Stimulated activated naive B cell treated with anti-CD40 and anti-IgM and Interleukin-4, amounts not matched to agents 10 μg/mL and 1 μg/mL and 100 μg/mL, for 72 hours (primary cell): ENCODE measurements at places on chromosomes 4 and X.
A peak's percentile ranks its signal among the peaks of the same experiment; 100 is the strongest.

DNA sequence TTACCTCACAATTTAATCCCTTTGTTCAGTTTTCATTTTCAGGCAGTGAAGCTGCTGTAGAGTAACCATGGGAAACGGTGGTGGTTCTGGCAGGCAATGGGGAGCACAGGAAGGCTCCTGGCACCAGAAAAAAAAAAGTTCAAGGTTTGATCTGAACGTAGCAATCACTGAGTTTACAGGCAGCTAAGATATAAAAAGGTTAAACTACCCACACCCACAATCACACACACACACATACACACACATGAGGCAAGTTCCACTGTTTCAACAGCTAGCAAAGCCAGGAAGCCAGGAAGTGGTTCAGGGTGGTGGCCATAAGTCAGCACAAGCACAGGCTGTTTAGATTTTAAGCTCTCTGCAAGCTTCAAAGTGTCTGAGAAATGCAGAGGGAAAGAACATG, at the start of gene SULT1B1:
TSS of gene SULT1B1 (minus strand) at position 166 of the 400 bp plus-strand sequence. CDS start 5,403 bp downstream, outside the sequence.
- no peaks in the 10 kb centered on the region for H3K27me3 ChIP-seq
- DNase-seq: no peak
- H3K4me1 ChIP-seq: no peaks in the 10 kb centered on the region

DNA sequence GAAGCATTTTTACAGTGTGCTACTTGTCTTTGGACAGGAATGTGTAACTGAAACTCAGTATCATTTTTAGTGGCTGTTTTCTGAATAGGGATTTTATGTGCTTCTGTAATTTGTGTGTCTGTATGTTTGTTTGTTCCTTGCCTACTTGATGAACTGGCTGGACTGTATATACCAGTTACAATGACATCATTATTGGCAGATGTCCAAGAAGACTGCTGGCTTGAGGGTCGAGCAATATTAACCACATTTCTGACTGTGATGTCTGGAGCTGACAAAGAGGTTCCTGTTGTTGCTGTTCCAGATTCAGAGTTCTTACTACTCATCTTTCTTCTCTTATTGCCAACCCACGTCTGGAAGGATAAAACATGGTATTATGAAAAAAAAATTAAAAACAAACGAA, 33.0 kb downstream of the HDX start:
- no peaks in the 10 kb centered on the region for H3K27me3 ChIP-seq
- H3K27ac ChIP-seq: no peak overlapping the region
- peaks cover 3% of the 10 kb centered on the region for H3K36me3 ChIP-seq
- DNase-seq: no peak
- no peaks in the 10 kb centered on the region for H3K4me1 ChIP-seq

GRCh38 chr4:34566091-34566490, 1678.2 kb downstream of the ARAP2 start:
- no peaks in the 10 kb centered on the region for H3K36me3 ChIP-seq
- H3K4me3 ChIP-seq: no peak overlapping the region
- no peaks in the 10 kb centered on the region for H3K4me1 ChIP-seq
- no peak for DNase-seq
- no peaks in the 10 kb centered on the region for H3K27me3 ChIP-seq

DNA sequence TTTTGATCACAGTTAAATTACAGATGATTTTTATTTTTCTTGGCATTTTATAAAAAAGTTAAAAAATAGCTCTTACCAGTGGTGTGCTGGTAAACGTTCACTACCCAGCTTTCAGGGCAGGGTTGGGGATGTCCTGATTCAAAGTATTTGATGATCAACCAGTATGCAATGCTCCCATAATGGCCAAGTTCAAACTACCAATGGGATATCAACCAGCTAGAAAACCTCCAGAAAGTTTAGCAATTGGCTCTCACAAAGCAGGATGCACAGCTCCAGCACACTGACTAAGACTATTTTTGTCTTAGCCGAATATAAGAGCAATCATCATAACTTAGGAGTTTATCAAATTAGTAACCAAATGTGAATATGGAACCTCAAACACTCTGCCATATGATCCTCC, 108.0 kb upstream of the PDE5A start:
- no peaks in the 10 kb centered on the region for H3K36me3 ChIP-seq
- H3K4me1 ChIP-seq: no peaks in the 10 kb centered on the region
- H3K4me3 ChIP-seq: no peak overlapping the region
- no peak overlapping the region for H3K27ac ChIP-seq

DNA sequence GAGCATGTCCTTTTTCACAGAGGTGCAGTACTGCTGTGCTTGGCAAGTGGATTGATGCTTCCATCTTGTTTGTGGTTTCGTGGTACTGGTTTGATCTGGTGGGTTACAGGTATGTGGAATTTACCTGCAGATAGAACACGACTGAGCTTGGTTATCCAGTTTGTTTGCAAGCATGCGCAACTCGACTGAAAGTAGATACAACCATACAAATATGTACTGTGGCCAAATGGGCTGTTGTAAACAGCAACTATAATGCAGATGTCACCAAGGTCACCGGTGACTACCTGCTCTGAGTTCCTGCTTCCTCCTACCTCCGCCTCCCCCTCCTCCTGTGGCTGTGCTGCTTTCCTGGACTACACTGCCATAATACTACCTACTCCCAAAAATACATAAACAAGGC, 12.4 kb downstream of the CWH43 start:
- no peak overlapping the region for H3K27ac ChIP-seq
- DNase-seq: no peak
- no peaks in the 10 kb centered on the region for H3K4me1 ChIP-seq
- H3K4me3 ChIP-seq: no peak overlapping the region
- H3K27me3 ChIP-seq: peaks cover 20% of the 10 kb centered on the region

DNA sequence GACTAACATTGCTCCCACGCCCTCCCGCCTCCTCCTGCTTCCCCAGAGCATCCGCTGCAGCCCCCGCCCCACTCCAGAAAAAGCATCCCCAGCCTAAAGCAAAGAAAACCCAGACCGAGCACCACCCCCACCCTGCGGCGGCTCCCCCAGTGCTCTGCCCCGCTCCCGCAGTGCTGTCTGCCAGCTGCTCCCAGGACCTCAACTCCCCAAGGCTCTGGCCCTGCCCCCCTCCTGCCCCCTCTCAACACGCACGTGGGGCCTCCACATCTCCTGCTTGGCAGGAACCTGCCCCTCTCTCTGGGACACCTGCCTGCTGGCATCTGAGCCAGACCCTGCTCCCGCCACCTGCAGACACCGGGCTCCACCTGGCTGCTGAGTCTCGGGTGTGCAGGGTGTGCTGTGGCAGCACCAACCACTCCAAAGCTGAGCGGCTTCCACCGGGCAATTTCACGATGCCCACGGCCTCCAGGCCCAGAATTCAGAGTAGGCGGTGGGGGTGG, 79.4 kb downstream of the FAM53A start:
- H3K27ac ChIP-seq: no peak overlapping the region
- H3K36me3 ChIP-seq: no peaks in the 10 kb centered on the region
- no peak overlapping the region for H3K4me3 ChIP-seq
- H3K4me1 ChIP-seq: peaks cover 12% of the 10 kb centered on the region
- DNase-seq: no peak

DNA sequence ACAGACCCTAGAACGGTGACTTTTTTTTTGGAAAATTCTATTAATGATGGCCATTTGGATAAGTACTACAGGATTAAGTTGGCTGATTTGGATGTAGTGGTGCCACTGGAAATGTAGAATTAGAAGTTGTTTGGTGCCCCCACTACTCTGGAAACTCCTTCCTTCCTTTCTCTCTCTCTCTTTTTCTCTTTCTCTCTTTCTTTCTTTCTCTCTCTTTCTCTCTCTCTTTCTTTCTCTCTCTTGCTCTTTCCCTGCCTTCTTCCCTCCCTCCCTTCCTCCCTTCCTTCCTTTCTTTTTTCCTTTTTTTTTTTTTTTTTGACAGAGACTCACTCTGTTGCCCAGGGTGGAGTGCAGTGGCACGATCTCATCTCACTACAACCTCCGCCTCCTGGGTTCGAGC, 2.7 kb downstream of the GAR1 start:
- H3K4me3 ChIP-seq: no peak overlapping the region
- peaks cover 43% of the 10 kb centered on the region for H3K4me1 ChIP-seq
- H3K27ac ChIP-seq: no peak overlapping the region
- DNase-seq: no peak

- no peaks in the 10 kb centered on the region for H3K27me3 ChIP-seq
- H3K27ac ChIP-seq: peak overlapping the region; percentile 86
- H3K4me3 ChIP-seq: no peak overlapping the region
- DNase-seq: no peak
- peaks cover 23% of the 10 kb centered on the region for H3K36me3 ChIP-seq
- peaks cover 84% of the 10 kb centered on the region for H3K4me1 ChIP-seq
These were observed 10.9 kb upstream of the SEL1L3 start for GRCh38 chr4:25873632-25874129.

DNA sequence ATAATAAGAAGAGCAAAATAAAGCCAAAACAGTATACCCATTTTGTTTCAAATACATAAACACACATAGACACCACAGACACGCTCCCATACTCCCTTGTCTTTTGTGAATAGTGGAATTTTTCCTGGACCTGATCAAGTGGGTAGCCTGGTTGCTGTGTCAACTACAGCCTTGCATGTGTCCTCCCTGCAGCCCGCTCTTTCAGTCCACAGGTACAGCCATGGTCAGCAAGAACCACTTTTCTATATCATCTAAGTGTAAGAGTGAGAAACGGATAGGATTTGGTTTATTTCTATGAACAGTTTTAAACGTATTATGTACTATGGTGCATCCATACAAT, 9.8 kb downstream of the PWWP3B start:
- DNase-seq: no peak
- H3K4me3 ChIP-seq: no peak overlapping the region
- no peaks in the 10 kb centered on the region for H3K27me3 ChIP-seq
- H3K4me1 ChIP-seq: no peaks in the 10 kb centered on the region
- H3K27ac ChIP-seq: no peak overlapping the region

DNA sequence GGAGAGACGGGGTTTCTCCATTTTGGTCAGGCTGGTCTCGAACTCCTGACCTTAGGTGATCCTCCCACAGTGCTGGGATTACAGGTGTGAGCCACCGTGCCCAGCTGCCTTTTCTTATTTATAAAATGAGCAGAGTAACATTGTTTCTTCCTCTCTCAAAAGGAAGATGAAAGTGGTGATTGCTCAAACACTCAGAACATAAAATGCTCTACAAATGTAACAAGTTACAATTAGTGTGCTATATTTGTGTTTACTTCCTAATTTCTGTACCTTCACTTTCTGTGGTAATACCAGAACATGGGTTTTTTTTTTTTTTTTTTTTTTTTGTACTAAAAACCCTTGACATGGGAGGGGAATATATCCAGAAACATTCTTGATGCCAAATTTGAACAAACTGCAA, 197.9 kb downstream of the MGST2 start:
- H3K4me3 ChIP-seq: no peak overlapping the region
- H3K4me1 ChIP-seq: peaks cover 3% of the 10 kb centered on the region
- DNase-seq: no peak
- H3K36me3 ChIP-seq: no peaks in the 10 kb centered on the region

DNA sequence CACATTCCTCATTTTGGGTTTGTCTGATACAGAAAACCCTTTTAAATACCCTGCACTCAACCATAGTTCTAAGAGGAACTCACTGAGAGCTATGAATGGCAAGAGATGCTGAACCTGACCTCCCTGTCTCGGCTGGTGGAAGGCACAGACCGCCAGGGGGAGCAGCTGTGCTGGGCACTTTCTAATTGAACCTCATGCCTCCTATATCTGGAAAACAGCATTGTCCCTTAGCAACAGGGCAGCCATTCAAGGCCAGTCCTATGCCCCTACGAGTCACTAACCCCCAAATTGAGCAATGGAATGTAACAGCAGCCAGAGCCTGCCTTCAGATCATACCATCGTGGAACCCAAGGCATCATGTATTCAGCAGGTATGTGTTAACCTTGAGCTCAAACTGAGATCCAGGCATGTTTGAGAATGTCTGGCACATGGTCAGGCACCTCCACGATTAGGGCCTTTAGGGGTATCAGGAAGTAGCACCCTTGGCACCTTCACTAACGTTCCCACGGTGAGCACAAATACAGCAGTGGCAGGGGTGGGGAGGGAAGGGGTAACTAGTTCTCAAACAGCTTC, 5.1 kb downstream of the USP27X start:
- H3K27ac ChIP-seq: no peak overlapping the region
- H3K27me3 ChIP-seq: peaks cover 3% of the 10 kb centered on the region
- H3K4me3 ChIP-seq: no peak overlapping the region
- H3K36me3 ChIP-seq: peaks cover 6% of the 10 kb centered on the region
- H3K4me1 ChIP-seq: peaks cover 25% of the 10 kb centered on the region

- no peaks in the 10 kb centered on the region for H3K4me1 ChIP-seq
- DNase-seq: no peak
- no peak overlapping the region for H3K27ac ChIP-seq
- H3K27me3 ChIP-seq: no peaks in the 10 kb centered on the region
- peaks cover 8% of the 10 kb centered on the region for H3K36me3 ChIP-seq
These were observed 47.5 kb upstream of the SCRG1 start for GRCh38 chr4:173446416-173446815.

GRCh38 chr4:167867191-167867590, 225.1 kb upstream of the ANXA10 start:
- H3K27me3 ChIP-seq: no peaks in the 10 kb centered on the region
- H3K4me1 ChIP-seq: no peaks in the 10 kb centered on the region
- no peaks in the 10 kb centered on the region for H3K36me3 ChIP-seq
- H3K27ac ChIP-seq: no peak overlapping the region
- DNase-seq: no peak

DNA sequence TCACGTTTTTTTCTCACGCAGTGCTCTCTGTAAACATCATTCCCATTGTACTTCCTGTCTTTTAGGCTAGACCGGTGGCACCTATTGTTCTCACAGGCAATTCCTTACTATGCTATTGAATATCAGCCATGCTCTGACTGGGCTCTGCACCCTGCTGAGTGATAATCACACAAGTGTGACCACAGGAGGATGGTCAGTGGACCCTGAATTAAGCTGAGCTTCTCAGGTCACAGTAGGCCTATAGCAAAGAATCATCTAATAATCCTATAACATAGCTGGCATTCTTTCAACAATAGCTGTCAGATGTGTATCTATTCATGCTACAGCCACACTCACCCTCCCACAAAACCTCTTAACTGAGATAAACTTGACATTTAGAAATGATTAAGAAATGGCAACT, 2399.8 kb upstream of the TENM3 start:
- no peak overlapping the region for H3K27ac ChIP-seq
- no peak for DNase-seq
- H3K4me1 ChIP-seq: no peaks in the 10 kb centered on the region

DNA sequence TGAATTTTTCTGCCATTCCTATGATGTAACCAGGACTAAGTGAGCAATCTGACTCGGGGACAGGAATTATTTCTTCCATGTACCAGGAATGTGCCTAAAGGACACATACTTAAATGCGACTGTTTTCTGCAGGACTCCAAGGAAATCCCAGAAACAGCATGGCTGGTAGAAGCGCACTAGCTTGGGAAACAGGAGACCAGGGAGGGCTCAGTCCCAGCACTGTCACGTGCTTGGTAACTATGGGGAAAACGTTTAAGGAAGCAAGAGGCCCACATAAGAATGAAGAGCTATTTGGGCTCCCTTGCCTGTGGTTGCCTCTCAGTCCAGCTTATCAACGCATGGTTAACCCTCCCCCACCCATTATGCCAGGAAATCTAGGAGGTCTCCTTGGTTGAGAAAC, 19.6 kb downstream of the MPP1 start:
- no peak for DNase-seq
- no peak overlapping the region for H3K4me3 ChIP-seq
- H3K36me3 ChIP-seq: peaks cover 2% of the 10 kb centered on the region
- H3K27me3 ChIP-seq: no peaks in the 10 kb centered on the region
